ENCODE measurements at places on chromosomes 2 and 18. TPM values are rescaled to one million over a fixed set of nuclear protein-coding genes. Genes with fewer than 3 reads are reported as not detected.

Gene TUBB8B
- total RNA-seq: not detected

Gene HES6
- 3.6 TPM for total RNA-seq

Gene GULP1
- 8.3 TPM for total RNA-seq

Gene ANKRD30BL
- total RNA-seq: not detected

Gene GRB14
- total RNA-seq: 2.7 TPM

Gene EFHD1
- total RNA-seq: 44.8 TPM

Gene ABCG8
- total RNA-seq: 0.07 TPM

Gene DQX1
- not detected for total RNA-seq

Gene SRSF7
- 38.6 TPM for total RNA-seq

Gene SEMA4F
- 3.6 TPM for total RNA-seq

Gene CFAP65
- total RNA-seq: not detected

Gene GGCX
- 13.2 TPM for total RNA-seq

Gene SLC23A3
- total RNA-seq: 0.92 TPM

Gene SLC5A7
- total RNA-seq: 0.05 TPM

DNA sequence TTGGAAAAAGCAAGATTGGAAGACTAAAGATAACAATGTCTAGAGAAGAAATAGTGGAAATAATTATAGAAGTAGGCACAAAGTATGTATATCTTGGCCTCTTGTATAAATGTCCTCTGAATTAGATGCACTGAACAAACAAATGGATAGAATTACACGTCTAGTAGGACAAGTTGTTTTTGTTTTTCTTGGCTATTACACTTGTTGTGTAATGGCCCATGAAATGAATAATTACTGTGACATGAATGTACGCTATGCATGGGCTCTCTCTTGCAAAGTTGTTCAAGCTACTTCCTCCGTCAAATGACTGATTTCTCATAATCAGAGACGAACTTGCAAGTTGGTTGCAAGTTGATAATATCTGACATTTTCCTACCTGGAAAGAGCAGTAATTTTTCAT is 126.2 kb downstream of the PDE1A start:
- DNase-seq: no peak

DNA sequence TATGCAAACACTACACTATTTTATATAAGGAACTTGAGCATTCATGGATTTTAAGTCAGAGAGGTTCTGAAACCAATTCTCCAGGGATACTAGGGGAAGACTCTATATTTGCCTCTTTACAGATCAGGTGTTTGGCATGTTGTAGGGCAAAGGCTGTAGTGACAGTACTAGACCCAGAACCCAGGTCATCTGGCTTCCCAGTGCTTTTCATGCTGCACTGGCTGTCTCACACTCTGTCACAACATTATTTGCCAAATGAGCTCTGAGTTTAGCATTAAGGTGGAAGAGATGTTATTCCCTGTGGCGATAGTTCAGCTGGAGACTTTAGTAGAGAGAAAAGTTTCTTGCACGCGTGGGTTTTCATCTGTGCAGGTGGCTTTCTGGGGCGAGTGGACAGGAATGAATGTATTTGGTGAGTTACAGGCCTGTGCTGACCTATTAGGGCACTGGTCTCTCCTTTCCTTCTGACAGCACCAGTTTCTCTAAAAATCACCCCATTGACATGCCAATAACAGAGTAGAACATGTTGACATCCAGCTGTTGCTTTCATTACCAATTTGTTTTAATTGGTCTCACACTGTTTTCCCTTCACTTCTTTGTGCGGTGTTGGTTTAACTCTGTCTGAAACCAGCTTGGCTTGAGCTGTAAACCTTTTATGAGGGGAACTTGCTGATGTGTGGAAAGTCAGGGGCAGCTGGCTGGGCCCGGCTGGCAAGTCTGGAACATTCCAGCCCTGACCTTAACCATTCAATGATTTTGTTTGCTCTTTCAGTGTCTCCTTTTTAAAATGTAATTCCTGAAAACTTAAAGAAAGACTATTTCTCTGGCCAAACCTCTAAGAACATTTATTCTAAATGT is 643.0 kb upstream of the FAM98A start:
- DNase-seq: no peak

- DNase-seq: no peak
Observed at GRCh38 chr18:42429196-42429595, 474.2 kb downstream of the PIK3C3 start.

- no peak for DNase-seq
Observed at GRCh38 chr2:222442665-222443064, 18.3 kb downstream of the SGPP2 start.

- DNase-seq: no peak
Observed at GRCh38 chr2:101921319-101921952, 70.3 kb upstream of the IL1R2 start.

- no peak for DNase-seq
Observed at GRCh38 chr2:33785201-33786106, 186.4 kb upstream of the FAM98A start.

GRCh38 chr2:47720036-47720435 is 62.9 kb upstream of the MSH6 start:
- no peak for DNase-seq

DNA sequence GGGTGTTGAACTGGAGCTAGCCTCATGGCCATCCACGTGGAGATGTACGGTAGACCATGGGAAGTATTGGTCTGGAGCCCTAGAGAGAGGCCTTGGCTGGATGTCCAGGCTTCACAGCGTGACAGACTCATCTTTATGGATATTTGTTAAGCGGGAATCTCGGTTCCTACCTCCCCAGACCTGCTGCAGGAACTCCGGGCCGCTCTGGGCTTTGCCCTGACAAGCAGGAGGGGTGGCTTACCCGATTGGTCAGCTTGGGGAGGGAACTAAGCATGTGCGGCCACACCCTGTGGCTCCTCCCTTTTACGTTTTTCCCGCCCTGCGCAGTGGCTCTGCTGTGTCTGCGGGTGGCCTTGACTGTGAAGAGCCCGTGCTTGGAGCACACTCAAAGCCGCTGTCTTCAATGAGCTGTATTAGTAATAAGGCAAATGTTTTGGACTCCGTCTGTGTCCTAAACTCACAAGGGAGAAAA is 52.3 kb downstream of the PAPOLG start:
- no peak for DNase-seq

- DNase-seq: no peak
Observed at GRCh38 chr18:8366656-8367055, 242.6 kb upstream of the RAB12 start.

GRCh38 chr2:152165780-152166179 is 9.8 kb downstream of the STAM2 start:
- DNase-seq: no peak

GRCh38 chr2:217632043-217632442 is 370.8 kb downstream of the TNS1 start:
- DNase-seq: no peak

- peak; percentile 79 for DNase-seq
Observed at GRCh38 chr18:49055754-49056172, 105.0 kb upstream of the SMAD7 start.

DNA sequence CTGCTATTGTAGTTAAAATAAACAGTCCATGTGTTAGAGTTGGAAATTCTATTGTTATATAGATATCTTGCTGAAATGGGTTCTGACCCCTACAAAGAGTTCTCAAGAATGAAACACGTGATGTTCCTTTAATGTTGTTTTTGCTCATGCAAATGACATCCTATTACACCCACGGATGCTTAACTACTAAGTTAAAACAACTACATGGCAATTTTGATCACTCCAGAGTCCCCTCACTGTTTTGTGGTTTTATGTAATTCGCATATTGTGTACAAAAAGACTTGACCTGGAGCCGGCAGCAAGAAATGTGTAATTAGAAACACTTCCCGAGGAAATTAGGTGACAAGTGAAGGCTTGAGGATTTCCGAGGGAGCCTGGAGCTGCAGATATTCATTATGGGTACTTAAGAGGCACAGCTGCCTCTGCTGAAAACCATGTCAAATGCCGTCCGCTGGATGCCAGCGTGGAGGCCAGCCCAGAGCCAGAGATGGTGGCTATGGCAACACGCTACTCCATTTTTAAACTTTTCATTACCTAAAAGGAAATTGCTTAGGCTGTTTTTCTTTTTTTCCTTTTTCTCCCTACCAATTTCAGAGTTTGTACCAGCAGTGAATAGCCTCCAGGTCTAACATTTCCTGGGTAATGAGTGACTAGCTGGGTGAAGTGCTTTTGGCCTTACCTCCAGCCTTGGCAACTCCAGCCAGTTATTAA is 21.0 kb upstream of the CABLES1 start:
- no peak for DNase-seq

- DNase-seq: no peak
Observed at GRCh38 chr2:39232141-39232540, 11.6 kb downstream of the CDKL4 start.

- no peak for DNase-seq
Observed at GRCh38 chr2:12071318-12071717, 324.9 kb downstream of the LPIN1 start.

GRCh38 chr2:237165405-237166276 is 80.0 kb downstream of the COPS8 start:
- DNase-seq: no peak

GRCh38 chr2:55026202-55026601 is 24.0 kb downstream of the RTN4 start:
- DNase-seq: no peak

DNA sequence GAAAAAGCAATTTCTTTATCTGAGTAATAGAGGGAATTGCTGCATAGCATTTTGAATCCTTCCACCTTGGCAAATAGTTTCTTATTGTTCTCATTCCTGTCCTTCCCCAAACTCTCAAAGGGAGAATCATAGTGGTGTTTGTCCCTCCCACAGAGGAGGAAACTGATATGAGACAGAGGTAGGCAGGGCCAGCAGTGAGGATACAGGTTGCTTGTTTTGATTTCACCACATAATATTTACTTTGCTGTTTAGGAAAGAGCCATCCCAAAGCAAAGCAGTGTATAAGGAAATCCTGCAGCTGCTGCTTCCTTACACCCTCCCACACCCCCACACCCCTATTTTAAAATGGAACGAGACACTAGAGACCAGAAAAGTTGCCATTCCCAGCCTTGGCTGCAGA is 195.3 kb downstream of the SETBP1 start:
- DNase-seq: no peak

GRCh38 chr18:10841203-10841602 is 308.2 kb downstream of the PIEZO2 start:
- no peak for DNase-seq

DNA sequence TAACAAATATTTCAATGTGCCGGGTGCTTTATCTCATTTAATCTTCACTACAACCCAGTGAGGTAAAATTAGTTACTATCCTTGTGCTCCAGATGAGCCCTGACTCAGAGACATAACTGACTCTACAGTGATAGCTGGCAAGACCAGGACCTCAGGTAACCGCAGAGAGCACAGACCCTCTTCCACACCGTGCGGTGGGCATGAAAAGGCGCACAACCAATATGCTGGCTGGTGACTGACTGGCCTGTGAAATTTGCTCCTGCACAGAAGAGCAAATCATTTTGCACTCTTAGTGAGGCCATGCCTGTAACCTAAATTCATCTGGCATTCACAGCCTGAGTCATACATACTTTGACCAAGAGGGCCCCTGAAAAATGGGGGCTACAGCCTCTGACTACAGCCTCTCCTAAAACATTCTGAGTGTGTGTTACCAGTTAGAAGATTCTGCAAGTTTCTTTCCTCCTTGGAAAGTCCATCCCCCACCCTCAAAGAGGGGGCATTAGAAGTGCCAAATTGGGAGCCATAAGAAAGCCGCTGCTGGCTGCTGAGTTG is 22.4 kb upstream of the MSGN1 start:
- no peak for DNase-seq

GRCh38 chr2:157572725-157573124 is 55.9 kb downstream of the ACVR1C start:
- no peak for DNase-seq

- DNase-seq: no peak
Observed at GRCh38 chr2:20001361-20001863, 11.1 kb downstream of the MATN3 start.

DNA sequence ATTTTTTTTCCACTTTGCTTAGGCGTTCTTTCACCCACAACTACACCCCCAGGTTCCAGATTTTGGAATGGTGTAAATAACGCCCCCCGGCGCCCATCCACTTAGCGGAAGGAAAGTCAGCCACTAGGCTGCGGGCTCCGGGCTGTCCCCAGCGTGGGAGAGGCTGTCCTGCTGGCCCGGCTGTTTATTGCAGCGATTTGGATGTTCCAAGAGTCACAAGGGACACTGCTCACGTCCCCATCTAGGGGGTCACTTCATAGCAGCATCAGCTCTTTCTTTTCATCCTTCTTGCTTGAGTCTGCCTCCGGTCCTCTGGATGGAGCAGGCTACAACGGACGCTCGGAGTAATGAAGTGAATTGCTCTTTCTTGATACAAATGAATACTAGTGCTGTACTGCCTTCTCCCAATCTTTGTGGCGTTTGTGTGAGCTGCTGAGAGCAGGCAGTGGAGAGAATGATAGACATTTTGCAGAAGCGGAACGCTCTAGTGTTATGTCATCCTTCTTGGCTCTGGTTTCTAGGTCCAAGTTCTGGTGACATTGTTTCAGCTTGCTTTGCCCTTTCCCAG is 50.7 kb upstream of the PAIP2B start:
- peak; percentile 80 for DNase-seq

DNA sequence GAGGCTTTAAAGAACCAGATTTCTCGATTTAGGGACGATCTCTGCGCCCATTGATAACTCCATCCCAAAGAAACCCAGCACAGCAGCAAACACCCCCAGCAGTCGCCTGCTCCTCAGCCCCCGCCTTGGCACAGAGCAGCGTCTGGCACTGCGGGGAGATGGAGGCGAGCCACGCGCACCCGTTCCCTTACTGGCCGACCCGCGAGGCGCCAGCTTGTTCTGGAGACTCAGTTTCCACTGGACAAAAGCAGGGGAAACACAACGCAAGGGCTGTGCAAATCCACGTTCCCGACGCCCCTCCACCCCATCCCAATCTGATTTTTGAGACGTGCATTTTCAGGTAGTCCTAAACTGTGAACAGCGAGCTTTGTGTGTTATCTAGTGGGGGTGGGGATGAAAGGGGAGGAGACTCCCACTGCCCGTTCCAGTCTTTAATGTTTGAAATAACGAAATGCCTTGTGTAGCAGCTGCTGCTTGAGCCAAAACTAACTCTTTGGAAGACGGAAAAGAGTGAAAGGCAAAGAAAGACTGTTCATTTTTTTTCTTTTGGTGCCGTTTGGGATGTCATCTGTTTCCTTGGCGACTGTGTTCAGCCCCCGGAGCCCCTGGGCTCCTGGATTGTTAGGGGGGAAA is 143.2 kb downstream of the MEIS1 start:
- DNase-seq: no peak

GRCh38 chr2:128260239-128261138 is 58.2 kb downstream of the HS6ST1 start:
- DNase-seq: peak; percentile 58

DNA sequence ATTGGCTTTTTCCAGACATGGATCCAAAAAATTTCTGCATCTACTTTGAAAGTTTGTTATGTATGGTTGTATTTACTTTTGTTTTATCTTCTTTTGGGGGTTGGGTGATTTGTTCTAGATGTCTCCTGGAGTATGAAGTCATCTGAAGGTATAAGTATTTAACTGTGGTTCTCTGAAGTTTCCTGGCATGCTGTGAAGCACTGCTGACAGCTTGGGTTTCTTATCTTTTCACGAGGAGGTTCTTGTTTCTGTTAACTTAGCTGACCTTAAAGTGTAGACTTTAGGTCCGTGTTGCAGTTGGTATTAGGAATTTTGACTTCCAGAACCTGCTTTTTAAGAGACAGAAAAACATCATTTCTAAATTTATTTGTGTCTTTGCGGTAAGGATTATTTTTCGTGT is 15.9 kb downstream of the GLS start:
- no peak for DNase-seq

GRCh38 chr18:8970843-8971242 is 131.7 kb upstream of the NDUFV2 start:
- DNase-seq: no peak
